Activated T-cell treated with anti-CD3 and anti-CD28 coated beads for 4 hours (primary cell): ENCODE measurements at places on chromosomes 7 and 10.

DNA sequence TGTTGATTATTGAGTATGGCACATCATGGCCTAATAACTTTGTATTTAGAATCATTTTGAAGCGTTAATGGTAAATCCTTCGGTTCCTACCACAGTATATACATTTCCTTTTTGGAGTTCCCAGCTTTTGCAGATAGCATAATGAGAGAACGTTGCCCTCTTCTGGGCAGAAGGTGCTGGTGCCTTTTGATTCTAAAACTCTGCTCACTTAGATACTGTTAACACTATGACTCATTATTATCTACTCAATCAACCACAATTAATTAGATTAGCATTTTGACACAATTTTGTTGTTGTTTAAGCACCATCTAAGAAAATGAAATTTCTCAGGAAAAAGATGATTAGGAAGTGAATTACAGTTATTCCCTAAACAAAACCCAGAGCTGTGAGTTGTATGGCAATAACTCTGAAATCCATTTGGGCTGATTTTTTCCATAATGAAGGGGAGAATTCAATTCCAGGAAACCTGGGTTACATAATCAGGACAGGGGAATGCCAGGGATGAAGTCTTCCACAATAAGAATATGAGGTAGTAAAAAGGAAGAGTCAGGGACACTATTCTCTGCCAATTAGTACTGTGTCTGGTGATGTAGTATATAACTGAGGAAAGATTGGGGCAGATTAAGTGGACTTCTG is 11.5 kb upstream of the DLD start:
- DNase-seq = peak; percentile 15

DNA sequence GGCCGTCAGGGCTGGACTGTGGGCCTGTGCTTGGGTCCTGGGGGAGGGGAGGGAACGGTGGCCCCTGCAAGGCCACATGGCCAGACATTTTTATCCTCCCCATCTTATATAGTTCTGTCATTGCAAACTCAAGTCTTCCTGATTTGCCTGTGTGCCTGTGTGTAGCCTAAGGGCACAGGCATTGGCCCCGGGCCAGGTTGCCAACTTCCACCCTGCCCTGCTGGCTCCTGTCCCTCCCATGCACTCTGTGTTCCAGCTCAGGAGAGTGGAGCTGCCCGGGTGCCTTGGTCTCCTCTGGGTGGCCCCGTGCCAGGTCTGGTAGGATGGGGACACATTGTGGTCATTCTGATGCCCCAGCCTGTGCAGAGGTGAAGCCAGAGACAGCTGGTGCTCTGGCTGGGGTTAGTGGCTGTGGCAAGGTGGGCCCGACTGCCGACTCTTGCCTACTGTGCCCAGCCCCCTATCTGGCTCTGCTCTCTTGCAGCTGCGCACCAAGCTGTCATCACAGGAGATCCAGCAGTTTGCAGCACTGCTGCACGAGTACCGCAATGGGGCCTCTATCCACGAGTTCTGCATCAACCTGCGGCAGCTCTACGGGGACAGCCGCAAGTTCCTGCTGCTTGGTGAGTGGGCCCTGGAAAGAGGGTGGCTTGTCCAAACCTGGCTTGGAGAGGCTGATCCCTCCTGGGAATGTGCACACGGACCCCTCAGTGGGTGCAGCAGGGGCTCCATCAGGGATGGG is 14.8 kb downstream of the NACAD start:
- DNase-seq = no peak

DNA sequence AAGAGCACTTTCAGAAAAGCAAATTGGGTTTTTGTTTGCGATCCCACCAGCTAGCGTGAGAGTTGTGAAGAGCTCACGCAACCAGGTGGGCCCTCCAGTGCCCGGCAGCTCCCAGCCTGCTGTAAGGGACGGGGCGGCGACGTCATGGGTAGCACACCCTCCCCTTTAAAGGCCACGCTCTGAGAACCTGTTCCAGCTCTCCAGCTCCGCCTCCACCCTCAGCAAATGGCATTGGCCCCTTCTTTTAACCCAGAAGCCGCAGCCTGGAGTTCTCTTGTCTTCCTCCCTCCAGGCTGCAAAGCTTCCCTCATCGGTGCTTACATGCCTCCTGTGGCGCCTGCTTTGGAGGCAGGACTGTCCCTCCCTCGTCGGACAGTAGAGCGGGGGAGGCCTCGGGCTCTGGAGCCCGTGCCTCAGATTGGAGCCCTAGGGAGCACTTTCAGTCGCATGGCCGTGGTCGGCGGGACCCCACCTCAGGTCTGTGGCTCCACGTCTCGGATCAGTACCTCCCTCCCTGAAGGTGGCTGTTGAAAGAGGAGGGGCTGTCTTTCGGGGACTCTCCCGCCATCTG is 32.9 kb downstream of the WIPI2 start:
- no peak for DNase-seq

- DNase-seq = no peak
These were observed 81.0 kb downstream of the CNOT4 start for GRCh38 chr7:135428879-135429278.

DNA sequence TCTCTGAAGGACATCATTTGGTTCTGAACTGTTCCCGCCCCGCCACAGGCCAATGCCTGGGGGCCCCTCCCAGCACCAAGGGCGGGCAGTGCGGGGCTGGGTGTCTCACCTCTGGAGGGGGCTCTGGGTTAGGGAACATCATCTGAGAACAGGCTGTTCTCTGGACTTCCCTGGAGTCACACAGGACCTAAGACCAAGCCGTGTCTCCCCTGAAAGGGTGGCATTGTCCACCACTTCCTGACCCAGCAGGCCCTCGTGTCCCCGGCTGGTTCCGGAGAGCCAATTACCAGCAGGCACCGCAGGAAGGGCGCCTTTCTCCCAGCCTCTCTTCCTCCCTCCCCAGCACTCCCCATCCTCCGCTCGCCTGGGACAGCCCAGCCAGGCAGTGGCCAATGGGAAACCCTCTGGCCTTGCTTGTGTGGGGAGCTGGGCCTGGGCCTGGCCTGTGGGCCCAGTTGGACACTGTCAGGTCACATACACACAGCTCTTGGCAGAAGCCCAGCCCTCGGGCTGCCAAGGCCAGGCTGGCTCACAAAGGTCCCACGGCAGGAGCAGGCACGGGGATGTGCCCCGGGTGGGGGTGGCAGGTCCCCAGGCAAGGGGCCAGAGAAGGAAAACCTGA is 119.5 kb downstream of the SPDYE5 start:
- DNase-seq = no peak

- DNase-seq = no peak
These were observed 523.2 kb upstream of the SORCS1 start for GRCh38 chr10:107687701-107688100.

GRCh38 chr7:107813524-107813923 is 10.5 kb upstream of the SLC26A3 start:
- no peak for DNase-seq

- no peak for DNase-seq
These were observed 141.6 kb downstream of the TES start for GRCh38 chr7:116351966-116352365.

GRCh38 chr10:4546500-4546899 is 279.5 kb upstream of the AKR1E2 start:
- no peak for DNase-seq

DNA sequence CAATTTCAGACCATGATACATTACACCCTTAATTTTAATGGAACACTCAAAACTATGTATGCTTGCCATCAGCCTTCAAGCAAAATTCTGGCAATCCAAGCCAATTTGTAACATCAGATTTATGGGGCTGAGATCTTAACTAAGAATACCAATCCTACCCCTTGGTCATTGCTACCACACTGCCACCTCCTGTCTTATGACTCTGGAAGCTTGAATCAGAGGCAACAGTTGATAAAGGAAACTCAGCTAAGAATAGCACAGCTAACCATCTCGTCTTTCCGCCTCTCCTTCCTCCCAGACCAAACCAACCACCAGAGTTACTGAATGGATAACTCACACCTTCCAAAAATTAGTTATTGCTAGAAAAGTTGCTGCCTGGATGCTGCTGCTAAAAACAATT is 7.4 kb downstream of the IGF2BP3 start:
- no peak for DNase-seq

- DNase-seq = no peak
These were observed 3.9 kb downstream of the GRID1 start for GRCh38 chr10:86362586-86363183.

DNA sequence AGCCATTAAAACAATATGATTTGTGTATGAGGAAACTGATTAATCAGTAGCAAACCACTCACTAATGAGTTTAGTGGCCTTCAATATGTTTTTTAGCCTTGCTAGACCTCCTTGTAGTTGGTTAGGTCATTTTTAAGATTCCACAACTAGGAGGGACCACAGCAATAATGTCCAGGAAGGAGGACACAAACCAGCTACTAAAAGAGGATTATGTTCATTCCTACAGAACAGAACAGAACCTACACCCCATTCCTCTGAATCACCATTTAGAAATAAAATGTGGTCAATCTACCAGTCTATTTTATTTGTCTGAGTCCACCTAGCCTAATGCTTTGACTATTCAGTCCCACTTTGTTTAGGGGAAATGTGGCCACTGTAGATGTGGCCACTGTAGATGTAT is 226.3 kb downstream of the GLI3 start:
- DNase-seq = no peak

- no peak for DNase-seq
These were observed 131.3 kb downstream of the UBE2H start for GRCh38 chr7:129821476-129821875.

GRCh38 chr7:15368653-15369052 is 193.2 kb downstream of the AGMO start:
- no peak for DNase-seq

- DNase-seq = no peak
These were observed 42.4 kb downstream of the XRCC2 start for GRCh38 chr7:152633504-152633903.

- DNase-seq = no peak
These were observed 902 bp upstream of the CLDN15 start for GRCh38 chr7:101238226-101239182.

- DNase-seq = peak; percentile 64
These were observed 17.3 kb downstream of the MLXIPL start for GRCh38 chr7:73606801-73607691.

GRCh38 chr10:58157076-58157766 is 110.5 kb downstream of the IPMK start:
- DNase-seq = no peak

DNA sequence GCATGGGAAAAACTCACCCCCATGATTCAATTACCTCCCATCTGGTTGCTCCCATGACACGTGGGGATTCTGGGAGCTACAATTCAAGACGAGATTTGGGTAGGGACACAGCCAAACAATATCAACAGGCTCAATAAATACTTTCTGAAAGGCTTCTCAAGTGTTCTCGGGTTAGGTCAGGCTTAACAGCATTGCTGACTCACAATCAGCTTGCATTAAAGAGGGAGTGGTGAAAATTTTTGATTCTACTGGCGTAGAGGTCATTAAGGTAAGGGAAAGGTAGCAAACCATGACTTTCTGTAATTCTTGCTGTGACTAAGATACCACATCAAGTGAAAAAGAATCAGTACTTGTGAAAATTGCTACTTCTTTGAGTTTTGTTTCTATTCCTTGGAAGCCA is 126.4 kb downstream of the JCAD start:
- no peak for DNase-seq

DNA sequence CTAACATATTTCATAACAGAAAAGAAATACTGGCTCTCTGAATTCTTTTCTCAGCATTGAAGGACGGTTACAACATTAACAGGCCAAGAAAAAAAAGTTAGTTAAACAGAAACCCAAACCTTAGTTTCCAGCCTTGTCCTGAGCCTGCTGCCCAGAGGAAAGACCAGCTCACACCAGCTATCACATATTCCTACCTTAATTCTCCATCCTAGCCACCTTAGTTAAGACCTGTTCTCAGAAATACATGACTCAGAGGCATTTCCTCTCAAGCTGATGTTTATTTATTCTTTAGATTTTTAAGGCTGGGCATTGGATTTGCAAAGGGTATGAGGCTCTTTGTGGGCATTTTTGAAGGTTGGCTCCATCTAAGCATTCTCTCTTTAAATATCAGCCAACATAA is 34.3 kb upstream of the ADAM12 start:
- no peak for DNase-seq

DNA sequence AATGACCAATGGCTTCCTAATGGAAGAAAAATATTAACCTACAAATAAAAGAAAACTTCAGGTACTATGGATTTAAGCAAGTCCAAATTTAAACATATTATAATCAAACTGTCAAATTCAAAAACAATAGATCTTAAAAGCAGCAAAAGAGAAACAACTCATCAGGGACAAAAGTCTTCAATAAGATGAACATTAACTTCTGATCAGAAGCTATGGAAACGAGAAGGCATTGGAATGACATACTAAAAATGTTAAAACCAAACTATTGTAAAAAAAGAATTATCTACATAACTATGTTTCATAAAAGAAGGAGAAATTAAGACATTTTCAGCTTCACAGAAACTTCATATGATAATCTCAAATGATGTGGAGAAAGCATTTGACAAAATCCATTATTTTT is 334.7 kb downstream of the ANKRD7 start:
- DNase-seq = no peak

DNA sequence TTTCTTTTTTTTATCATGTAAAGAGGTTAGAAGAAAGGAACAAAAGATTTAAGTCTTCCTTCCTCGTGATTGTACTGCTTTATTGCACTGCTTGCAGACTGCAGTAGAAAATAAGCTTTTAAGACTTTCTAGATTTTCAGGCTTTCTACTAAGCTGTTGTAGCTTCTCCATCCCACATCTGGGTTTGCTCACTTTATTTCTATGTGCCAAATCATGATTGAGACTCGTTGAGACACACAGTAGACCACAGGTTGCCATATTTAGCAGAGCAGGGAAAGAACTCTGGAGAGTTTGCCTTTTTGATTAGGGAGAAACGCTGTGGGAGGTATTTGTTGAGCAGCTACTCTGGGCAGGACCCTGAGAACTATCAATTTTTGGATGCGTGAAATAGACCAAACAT is 89.2 kb upstream of the BTBD16 start:
- DNase-seq = no peak

DNA sequence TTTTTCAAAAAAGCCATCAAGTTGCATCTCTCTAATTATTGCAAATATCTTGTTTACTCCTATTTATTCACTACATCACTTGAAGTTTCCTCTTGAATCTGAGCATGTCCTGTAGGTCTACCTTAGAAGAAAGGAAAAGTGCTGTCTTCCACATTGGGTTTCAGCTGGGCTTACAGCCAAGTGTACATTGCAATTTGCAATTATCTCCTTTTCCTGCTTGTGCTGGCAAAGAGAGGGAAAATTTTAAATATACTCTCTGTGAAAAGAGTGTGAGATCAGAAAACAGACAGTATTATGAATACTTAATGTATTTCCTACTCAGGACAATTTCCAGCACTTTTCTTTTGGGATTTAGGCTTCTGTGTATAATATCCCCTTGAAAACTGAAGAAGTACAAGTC is 839.7 kb downstream of the CNTNAP2 start:
- DNase-seq = no peak
